Fibroblast of skin of abdomen (primary cell): ENCODE measurements at places on chromosomes 1 and 21.
A peak's percentile ranks its signal among the peaks of the same experiment; 100 is the strongest.

DNA sequence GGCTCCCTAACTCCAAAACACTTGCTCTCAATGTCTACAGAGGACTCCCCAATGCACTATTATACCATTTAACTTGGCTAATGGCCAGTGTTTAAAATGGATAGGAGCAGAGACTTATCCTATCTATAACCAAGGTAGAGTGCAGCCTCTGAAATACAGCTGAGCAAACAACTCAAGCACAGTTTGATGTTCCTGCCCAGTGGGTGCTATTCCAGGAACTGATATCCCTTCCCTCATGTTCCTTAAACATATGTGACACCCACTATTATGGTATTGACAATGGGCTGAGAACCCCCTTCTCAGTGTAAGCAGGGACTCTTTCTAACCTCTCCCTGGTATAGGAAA, 51.7 kb downstream of the SH3GLB1 start:
- DNase-seq, result no peak

DNA sequence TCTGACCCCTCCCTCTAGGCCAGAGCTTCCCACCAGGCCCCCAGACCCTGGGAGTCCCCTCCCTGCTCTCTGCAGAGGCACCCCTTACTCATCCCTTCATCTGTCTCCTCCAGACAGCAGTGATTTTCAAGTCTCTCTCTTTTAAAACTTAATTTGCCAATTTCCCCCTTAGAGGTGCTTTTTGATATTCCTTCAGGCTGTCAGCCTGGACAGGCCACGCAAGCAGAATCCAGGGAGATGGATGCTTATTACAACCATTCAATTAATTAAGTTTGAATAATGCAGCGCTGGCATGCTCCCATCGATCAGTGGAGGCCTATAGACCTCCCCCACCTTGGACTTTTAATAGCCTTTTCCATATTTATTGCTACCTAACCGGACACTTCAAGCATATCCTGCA, 6.2 kb downstream of the CAMK2N1 start:
- no peak for DNase-seq

DNA sequence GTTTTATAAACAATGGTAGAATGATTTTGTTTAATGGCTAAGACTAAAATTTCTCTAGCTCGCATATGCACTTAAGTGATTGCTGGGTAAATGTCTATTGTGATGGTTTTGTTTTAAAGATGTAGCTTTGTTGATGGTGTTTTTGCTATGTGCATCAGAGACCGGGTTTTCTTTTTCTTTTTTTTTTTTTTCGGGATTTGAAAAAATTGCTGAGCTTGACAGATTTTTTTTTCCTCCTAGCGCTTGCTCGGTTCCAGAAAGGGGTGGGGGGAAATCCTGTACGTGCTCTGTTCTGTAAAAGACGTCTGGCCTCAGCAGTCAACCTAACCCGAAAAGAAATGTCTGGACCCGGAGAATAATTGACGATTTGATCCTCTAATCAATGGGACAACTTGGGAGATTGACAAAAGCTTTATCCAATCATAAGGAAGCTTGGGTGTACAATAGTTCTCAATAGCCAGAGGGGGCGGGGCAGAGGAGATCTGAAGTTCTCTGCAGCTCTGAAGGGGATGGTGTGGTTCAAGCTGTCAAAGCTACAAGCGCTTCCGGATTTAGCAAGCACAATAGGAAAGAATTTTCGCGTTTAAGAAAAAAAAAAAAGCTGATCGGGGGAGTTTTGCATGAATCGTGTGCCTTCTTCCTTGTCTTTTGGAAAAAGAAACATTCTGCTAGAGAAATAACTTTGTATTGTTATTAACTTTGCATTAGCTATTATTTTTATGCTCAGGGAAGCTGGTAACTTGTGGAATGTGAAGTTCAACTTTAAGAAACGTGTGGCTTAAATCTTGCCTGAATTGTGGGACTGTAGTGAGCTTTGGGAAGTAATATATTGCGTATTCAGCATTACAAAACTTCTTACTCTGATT, 4.5 kb upstream of the NFIA start:
- peak; percentile 100 for DNase-seq

DNA sequence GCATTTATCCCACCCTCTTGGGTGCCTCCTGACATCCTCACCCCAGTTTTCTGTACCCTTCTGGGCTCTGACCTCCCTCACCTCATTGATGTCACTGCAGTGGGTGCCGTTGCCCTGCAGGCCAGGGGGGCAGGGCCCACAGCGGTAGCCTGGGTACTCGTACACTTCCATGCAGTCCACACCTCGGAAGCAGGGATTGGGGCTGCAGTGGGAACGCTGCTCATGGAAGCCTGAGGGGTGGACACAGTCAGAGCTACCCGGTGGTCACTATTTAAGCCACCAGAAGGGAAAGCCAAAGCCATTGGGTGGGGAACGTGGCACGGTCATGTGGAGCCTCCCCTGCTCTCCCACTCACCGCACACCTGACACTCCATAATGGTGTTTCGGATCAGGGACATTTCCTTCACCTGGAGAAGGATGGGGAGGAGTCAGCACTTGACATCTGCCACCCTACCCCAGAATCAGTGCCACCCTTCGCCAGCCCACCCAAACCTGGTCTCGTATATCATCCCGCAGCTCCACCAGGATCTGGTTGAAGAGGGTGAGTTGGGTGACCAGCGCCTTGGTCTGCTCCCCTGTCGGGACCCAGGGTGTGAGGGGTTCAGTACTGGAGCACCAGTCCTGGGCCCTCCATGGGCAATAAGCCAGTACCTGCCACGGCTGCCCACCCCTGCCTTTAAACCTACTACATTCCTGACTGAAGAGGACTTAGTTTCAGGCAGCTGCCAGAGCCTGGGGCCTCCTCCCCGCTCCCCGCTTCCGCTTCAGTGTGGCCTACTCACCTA, 4.8 kb downstream of the THBS3 start:
- DNase-seq, result no peak

DNA sequence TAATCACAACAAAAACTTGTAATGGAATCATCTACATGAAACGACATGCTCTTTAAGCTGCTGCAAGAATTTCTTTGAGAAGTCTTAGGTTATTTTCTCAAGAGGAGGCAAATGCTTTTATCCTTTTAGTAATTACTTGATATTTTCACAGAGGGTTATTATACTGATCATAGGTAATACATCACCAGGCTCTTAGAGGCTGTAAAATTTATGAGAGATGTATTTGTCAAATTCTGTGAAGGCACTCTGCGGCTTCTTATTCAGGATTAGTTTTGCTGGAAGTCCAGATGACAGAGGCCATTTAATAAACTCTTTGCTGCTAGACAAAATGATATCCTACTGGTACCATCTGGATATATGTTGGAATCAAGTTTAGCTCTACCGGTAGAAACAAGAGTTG, 624.3 kb upstream of the BRINP3 start:
- no peak for DNase-seq

DNA sequence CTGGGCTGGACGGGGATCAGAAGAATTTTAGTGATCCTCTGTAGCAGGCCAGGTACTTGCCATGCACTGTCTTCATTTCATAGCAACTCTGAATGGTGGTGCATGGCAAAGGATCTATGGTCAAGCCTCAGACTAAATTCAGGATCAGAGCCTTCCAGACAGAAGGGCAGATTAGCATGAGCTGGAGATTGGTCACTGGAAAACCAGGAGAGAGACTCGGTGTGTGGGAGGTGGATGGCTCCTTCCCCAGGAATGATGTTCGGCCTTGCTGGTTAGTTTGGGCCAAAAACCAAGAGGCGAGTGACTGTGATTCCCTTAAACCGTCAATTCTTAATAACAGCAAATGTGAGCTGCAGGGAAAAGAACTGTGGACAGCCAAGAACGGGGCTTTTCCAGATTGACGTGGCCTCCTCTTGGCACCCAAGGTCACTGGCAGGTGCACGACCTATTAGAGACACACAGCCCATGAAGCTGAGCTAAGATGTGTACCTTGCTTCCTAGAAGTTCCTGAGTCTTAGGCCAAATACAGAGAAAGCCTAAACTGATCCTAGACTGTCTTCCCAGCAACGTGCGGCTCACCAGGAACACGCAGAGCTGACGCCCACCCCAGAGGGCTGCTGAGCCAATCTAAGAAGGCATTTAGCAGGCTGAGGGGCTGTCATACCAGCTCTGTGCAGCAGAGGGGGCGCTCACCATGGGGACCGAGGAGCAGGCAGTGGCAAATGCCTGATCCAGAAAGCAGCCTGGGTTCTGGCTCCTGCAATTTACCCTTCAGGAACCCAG, 18.5 kb downstream of the ALDH4A1 start:
- DNase-seq, result peak; percentile 62

GRCh38 chr1:216905781-216906180, 182.6 kb upstream of the ESRRG start:
- DNase-seq, result no peak

DNA sequence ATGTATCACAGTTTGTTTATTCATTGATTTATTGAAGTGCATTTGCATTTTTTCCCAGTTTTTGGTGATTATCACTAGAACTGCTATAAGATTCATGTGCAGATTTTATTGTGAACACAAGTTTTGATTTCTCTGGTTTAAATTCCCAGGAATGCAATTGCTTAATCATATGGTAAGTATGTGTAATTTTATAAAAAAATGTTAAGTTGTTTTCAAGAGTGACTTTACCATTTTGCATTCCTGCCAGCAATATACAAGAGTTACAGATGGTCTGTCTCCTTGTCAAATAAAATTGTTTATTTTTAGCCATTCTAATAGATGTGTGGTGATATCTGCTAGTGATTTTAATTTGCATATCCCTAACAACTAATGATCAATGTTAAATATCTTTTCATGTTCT, 127.3 kb upstream of the APP start:
- DNase-seq, result peak; percentile 23

- peak; percentile 34 for DNase-seq
Measured at GRCh38 chr1:19661721-19662228, 2.9 kb upstream of the HTR6 start.

DNA sequence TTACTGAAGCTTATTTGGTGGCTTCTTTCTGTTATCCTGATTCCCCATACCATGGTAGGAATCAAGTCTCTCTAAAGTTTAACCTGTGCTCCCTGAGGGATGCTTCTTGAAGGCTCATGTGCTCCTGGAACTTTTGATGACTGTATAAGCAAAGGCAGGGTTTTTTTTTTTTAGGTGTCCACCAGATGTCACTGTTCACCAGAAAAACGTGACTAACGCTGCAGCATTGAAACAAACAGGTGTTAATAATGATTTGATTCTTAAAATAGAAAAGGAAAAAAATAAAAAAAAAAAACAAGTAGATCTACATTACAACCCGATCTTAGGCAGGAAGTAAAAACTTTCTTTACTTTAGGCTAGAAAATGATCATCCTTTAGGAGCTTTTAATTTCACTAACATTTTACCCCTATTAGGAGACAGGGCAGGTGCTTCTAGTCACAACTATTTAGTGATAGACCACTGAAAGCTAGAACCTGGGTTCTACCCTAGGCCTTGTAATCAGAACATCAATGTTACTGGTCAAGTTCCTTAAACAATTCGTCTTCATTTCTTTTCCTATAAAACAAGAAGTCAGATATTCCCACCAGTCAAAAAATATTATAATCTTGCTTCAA, 223.0 kb downstream of the PLA2G4A start:
- DNase-seq, result peak; percentile 40

GRCh38 chr1:18384059-18384458, 96.7 kb upstream of the KLHDC7A start:
- DNase-seq, result no peak

DNA sequence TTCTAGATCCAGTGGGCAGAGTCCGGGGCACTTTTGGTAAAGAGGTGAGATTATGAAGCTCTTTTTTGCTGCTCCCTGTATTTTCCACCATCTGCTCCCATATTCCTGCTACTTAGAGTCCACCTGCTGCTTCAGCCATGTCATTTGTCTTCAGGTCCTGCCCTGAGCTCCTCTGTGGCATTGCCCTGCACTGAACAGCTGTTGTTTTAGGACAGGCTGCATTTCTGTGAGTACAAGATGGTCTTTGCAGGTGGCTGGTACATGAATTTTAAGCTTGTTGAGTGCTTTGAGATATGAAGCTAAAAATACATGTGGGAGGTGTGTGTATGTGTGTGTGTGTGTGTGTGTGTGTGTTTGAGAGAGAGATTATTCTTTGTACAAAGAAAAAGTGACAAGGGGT, 21.9 kb downstream of the MT1HL1 start:
- no peak for DNase-seq

- DNase-seq, result no peak
Measured at GRCh38 chr1:171173069-171173468, 12.0 kb upstream of the FMO2 start.

DNA sequence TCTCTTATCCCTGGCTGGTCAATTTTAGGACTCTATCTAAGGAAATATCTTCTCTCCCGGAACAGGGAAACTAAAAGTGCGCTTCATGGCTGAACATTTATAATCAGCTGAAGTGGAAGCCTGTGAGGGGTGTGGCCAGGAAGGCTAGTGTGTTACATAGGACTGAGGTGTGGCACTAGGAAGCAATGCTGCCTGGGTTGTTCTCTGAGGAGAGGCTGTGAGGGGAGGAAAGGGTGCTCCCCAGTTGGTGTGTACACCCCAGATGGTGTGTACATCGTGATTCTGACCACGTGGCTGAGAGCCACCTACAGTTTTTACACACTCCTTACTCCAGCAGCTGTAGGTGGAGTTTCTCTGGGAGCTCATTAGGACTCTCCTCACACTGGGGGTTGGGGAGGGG, 16.3 kb downstream of the NTPCR start:
- DNase-seq, result no peak

GRCh38 chr21:43851593-43851992, 13.4 kb upstream of the AGPAT3 start:
- DNase-seq, result no peak

DNA sequence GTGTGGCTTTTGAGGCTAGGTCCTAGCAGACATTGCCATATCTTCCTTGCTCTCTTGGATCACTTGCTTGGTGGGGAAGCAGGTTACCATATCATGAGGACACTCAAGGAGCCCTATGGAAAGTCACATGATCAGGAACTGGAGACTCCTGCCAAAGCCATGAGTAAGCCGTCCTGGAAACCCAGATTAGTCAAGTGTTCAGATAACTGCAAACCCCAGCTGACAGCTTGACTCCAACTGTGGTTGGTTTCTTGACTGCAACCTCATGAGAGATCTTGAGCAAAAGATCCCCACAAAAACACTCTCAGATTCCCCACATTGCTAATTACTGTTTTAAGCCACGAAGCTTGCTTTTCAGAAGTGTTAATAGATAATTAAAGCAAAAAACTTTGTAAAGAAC, 58.6 kb downstream of the CACNA1E start:
- peak; percentile 3 for DNase-seq

DNA sequence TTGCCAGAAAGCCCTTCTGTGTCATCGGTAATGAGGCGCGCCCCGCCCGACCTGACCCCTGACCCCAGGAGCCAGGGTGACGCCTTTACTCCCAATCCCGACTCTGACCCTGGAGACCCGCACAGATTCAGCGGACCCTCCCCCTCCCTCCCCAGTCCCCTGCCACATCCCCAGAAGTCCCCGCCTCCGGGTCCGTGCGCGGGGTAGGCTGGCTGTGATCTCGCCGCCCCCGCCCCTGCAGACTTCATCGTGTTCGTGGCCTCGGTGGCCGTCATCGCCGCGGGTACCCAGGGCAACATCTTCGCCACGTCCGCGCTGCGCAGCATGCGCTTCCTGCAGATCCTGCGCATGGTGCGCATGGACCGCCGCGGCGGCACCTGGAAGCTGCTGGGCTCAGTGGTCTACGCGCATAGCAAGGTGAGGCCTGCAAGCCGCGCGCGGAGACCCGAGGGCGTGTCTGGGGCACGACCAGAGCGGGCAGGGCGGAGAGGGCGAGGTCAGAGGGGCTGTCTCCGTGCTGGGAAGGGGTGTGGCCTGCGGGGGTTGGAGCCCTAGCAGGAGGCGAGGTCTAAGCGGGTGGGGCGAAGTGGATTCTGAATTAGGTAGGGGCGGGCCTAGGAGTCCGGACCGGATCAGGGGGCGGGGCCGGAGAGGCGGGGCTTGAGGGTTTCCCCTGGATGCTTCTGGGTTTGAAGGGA, 34.8 kb downstream of the KCNQ4 start:
- DNase-seq, result peak; percentile 24

- DNase-seq, result peak; percentile 67
Measured at GRCh38 chr1:168301664-168302320, 21.1 kb downstream of the TBX19 start.
